ENCODE measurements at places on chromosomes 5 and 9.

DNA sequence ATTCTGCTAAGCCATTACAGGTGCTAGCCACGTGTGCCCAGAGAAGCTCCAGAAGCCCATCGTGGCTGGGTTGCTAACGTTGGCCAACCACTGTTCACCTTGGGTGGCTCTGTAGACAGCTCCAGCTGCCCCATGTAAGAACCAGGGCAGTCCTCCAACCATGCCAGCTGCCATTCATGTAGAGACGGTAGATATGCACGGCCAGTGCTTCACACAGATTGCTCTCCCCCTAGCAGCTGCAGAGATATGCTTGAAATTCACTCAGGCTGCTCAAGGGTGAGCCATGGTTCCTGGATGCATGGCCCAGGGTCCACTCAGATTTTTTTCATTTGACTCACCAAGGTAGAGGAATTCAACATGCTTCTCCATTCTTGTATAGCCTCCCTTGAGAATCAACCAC is 31.0 kb downstream of the GADD45G start:
- peak; percentile 24 for DNase-seq

- DNase-seq: no peak
Observed at GRCh38 chr9:99850736-99851499, 29.2 kb downstream of the NR4A3 start.

DNA sequence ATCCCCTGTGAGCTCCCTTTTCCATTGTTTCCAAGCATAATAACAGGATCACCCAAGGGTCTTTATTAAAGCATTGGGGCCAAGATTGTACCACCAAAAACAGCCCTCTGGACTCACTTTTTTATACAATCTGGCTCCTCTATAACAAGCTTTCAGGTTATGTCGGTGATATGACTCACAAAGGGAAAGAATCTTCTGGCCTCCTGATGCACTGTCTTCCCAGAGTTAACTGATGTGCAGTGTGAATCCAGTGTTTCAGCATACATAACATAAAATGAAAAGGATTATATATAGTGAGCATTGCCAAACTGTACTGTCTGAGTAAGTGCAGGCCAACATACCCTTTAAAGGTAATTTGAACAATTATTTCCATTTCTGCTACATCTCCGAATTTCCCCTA is 33.9 kb upstream of the MAN2A1 start:
- DNase-seq: no peak

DNA sequence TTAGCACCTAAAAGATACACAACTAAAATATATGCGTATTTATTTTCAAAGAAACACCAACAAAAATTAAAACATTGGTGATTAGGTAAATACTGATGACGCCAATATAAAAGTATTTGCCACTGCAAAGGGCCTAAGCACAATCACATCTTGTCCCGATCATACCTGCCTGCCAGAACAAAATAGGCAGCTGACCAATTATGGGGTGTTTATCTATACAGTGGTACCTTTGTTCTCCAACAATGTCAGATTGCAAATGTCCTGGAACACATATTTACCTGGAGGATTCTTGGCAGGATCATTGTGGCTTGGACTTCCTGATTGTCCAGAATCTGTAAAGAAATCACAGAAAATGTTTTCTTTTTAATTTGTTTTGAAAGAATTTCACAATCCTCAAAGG is 134.5 kb downstream of the NFIB start:
- no peak for DNase-seq

DNA sequence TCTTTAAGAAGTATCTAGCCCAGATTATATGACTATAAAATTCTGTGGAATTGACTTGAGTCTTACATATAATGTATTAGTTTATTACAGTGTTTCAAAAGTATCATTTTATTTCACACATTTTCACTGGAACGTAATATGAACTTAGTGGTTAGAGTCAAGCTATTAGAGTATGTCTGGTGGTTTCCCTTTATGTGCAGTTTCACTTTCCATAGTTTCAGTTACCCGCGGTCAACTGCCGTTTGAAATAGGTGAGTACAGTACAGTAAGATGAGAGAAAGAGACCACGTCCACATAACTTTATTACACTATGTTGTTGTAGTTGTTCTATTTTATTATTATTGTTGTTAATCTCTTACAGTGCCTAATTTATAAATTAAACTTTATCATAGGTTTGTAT is 50.5 kb downstream of the COMMD10 start:
- DNase-seq: no peak

DNA sequence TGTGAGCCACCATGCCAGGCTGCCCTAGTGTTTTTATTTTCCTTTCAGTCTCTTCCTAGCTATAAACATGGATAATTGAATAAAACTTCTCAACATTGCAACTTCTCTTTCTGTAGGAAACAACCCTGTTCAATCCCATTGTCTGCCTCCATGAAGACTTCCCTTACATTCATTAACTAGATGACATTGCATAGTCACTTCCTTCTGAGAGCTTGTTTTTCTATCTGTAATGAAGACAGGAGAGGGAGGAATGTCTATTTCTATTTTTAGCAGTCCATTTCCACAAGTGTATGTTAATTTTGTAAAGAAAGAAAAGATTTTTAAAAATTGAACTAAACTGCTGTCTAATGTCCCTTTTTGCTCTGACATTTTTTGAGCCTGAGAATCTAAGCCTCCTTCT is 55.6 kb upstream of the MELK start:
- no peak for DNase-seq

DNA sequence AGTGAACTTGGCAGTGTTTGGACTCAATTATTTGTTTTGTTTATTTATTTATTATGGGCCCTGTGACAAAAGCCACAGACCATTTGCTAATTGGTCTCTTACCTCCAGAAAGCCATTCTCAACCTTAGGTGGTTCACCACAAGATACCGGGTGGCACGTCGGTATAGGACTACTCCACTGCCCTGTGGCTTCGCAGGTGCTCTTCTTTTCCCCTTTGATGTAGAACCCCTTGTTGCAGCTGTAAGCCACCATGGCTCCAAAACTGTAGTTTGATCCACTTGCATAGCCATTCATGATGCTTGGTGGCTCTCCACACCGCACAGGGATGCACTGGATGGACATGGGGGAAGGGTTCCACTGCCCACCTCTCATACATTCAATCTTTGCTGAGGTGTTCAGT is 73.3 kb upstream of the TXNDC8 start:
- no peak for DNase-seq

DNA sequence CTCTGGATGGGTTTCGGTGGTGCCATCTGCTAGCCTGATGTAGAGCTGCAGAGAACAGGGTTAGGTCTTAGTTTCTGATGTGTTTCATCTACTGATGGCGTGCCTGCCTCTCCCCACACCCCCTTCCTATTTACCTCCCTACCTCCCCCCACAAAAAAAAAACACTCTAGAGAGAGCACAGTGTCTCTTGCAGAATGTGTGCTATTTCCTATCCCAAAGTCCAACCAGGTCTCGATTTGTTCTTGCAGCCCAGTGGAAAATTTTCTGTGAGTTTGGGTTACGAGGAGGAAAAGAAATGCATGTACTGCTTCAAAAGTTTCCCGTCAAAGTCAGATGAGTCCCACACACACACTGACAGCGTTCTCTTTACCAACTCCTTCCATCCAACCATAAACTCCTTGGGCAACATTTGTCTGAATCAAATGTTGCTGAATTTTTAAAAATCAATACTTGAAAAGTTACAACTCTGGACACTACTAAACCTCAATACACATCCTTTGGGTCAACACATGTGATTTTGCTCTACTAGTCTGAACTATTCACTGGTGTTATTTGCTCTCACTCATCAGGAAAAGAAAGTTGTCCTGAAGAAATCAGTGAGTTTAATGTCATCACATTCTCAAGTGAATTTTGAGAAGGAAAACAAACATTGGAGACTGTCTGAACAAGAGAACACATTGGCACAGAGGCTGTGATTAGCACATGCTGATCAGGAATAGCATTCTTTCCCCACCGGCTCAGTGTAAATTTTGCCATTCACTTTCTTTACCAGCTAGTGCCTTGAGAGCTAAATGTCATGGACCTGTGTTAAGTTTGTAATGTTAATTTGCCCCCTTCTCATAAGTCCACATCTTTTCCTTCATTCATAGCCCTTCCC is 84.1 kb downstream of the MAMDC2 start:
- DNase-seq: no peak

DNA sequence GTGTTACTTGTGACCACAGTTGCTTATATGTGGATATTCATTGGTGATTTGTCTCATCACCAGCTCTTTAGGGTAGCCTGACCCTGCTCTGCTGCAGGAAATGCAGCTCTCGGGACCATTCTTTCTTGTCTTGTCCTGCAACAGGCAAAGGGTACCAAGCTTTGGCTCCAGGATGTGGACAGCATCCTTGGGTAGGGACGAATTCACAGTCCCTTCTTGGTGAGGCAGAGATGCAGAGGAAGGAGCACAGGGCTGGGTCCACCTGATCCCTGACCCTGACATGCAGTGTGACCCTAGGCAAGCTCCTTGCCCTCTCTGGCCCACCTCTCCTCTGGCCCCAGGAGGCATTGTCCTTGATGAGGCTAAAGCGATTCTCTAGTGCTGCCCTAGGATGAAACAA is 37.0 kb upstream of the SYNPO start:
- no peak for DNase-seq

GRCh38 chr5:169374111-169374510 is 73.2 kb upstream of the SLIT3 start:
- no peak for DNase-seq

DNA sequence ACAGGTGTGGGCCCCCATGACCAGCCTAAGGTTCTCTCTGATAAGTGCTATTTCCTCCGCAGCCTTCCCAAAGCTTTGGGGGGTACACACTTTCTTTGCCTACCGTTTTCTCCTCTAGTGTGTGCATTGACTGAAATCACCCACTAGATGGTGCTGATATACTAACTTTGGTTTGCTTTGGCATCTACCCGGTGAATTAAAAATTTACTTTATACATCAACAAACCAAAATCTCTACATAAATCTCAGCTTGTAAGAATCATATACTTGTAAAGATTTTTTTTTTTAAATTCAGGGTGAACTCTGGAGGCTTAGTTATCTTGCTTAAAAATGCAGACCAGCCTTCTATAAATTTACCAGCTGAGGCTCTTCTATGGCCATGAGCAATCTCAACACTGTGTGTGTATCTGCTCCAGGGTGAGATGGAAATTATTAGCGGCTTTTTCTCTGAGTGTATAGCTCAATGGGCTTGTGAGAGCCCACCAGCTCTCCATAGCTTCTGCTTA is 475.7 kb upstream of the TNC start:
- DNase-seq: no peak

- no peak for DNase-seq
Observed at GRCh38 chr9:111456529-111456928, 27.7 kb downstream of the ECPAS start.

- no peak for DNase-seq
Observed at GRCh38 chr9:94250456-94250855, 8.6 kb upstream of the ZNF169 start.

DNA sequence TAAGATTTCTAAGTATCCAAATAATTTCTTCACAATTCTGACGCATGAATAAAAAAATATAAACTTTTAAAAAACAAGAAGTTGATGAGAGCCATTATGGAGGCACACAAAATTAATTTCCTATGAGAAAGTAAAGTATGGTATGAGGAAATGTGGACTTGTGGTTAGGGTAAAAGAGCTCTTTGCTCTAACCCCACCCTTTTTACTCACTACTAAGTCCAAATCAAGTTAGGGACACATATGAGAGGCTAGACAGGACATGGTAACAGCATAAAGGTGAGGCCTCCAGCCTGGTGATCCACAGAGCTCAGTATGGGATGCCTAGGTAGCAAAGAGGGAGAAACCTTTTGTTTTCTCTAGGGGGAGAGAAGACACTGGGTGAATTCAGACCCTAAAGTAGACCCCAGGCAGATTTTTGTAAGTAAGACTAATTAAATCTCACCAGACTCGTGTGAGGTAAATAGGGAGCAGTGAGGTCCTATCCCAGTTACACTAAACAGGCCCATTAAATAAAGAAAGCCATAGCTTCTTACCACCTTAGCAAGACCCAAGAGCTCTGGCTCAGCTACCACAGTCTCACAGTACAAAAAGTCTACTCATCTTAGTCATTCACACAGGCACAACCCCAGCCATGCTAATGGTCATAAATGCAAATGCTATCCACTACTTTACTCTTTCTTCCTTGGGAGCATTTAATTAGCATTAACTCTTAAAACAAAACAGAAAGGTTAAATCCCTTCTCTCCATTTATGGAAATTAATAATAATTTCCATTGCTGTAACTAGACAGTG is 42.6 kb downstream of the MLLT3 start:
- DNase-seq: no peak

DNA sequence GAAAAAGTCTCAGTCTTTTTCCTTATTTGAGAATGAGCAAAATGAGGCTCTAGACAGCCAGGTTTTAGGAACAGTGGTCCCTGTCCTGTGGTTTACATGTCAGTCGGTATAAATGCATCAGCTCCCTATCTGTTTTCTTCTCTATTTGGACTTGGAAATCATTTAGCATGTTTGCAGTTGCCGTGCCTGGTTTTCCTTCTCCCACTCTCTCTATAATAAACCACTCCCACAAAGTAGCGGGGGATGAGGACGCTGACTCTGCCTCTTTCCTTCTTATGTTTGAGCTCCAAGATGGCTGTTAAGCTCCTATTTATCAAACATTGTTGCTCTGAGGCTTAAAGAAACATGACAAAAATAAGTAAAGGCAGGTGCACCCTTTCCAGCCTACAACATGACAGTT is 57.2 kb upstream of the CTSL start:
- no peak for DNase-seq

DNA sequence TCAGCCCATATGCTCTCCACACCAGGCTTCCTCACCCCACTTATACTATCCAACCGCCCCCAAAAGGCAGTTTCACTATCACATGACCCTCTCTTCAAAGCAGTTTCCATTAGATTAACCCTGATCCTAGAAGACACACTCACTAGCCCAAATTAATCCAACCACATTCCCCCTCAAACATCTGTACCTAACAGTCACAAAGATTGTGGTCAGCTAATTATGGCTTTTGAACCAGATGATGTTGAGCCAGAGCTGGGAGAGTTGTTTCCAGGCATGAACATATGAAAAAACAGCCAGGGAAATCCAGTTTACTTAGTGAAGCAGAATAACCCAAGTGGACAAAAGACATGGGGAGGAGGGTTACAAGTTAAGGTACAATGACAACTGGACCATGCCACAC is 131.2 kb downstream of the SPOCK1 start:
- DNase-seq: no peak

DNA sequence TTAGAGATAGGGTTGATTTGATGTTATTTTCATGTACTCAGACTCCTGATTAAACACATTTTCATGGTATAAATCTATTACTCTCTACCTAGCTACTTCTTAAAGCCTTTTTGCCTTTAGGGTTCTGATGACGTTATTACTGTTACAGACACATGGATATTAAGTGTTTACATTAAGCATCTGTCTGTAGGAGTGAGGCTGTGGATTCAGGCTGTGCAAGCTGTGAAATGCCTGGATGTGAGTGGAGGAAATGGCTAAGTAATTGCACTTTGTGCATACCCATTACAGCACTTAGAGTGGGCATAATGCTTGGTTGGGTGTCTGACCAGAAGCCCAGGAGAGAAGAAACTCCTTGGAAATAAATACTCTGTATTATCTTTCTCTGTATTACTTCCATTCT is 186.8 kb downstream of the SNX18 start:
- DNase-seq: no peak

GRCh38 chr9:79664375-79664831 is 92.6 kb downstream of the TLE4 start:
- DNase-seq: no peak

- DNase-seq: no peak
Observed at GRCh38 chr5:106639488-106639887, 1031.2 kb downstream of the EFNA5 start.

Data from non-pigmented ciliary epithelial cell (primary cell).